ENCODE measurements at places on chromosomes 5 and 9.

DNA sequence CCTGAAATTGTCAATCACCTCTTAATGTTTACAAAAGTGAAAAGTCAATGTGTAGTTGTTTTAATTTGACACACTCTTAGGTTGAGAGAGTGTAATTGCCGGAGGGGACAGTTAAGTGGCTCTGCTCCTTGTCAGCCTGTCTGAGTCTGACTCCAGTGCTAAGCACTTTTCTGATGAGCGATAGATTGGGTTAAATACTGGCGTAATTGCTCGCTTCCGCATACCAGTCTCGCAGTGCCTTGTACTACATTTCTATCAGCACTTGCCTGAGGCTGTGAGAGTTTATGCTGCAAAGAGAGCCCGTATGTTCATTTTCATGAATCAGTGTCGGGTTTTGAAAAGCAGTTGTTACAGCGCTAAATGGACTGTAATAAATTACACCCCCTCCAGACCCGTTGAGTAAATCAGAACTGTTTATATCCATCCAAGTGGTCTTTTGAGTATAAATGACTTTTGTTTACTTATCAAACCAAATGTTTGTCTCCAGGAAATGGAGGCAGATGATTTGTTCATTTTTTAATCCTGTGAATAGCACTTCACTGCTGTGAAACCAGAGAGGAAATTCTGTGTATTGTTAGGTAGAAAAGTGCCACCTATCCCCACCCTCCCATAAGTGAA lies 41.0 kb upstream of the DMRT3 start:
- no peak for DNase-seq

GRCh38 chr5:44387921-44388320 lies 1.3 kb downstream of the FGF10 start:
- DNase-seq = no peak

DNA sequence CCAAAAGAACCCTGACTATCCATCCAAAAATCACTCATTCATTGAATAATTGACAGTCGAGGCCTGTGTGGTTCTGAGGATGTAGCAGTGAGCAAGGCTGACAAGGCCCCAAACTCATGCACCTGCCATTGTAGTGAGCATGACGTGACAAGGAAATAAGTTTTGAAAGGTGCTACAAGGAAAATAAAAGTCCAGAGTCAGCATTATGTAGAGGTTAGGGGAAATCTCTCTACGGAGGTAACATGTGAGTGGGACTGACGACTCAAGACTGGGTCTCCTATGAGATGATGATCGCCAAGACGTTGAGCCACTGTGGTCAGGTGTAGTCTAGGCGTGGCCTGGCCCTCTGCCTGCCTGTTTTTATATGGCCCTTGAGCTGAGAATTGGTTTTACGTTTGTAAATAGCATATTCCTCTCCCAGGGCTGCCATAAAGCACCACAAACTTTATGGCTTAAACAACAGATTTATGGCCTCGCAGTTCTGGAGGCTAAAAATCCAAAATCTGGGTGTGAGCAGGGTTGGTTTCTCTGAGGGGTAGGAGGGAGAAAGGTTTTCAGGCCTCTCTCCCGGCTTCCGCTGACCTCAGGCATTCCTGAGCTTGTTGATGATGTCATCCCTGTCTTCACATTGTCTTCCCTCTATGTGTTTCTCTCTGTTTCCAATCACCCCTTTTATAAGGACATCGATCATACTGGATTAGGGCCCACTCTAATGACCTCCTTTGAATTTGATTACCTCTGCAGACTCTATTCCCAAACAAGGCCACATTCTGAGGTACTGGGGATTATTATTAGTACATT lies 206.4 kb upstream of the EGFLAM start:
- DNase-seq = no peak

- DNase-seq = no peak
Observed at GRCh38 chr9:34862043-34862442, 96.0 kb upstream of the PHF24 start.

DNA sequence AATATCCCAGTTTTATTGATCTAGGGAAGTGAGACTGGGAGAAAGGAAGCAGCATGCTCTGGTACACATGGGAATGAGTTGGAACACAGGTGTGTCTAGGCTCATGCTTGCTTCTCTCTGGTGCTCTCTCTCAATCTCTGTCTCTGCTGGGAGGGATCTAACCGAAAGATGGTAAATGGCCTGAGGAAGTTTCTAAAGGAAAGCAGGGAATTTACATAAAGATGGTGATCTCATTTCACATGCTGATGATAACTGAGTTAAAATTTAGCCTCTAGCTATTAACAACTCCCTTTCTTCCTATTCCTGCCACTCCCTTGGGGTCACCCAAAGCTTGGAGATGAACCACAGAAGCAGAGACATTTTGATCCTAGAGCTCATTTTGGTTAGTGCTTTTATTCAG lies 436.2 kb downstream of the SH3GL2 start:
- no peak for DNase-seq

DNA sequence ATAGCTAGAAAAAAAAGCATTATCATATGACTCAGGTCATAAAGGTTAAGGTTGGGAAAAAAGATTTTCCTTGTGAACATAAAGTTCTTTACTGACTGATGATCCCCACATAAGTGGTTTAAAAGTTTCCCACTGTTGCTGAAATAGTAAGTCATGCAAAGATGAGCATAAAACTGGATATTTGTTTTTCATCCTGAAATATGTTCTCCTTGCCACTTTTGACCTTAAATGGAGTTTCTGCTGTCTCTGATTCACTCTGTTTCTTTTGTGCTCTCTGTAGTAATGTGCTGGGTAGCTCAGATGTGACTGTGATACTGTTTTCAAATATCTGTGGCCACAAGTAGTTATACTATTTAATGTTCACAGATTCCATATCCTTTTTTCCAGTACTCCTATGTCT lies 162.5 kb upstream of the GAS1 start:
- peak; percentile 44 for DNase-seq

DNA sequence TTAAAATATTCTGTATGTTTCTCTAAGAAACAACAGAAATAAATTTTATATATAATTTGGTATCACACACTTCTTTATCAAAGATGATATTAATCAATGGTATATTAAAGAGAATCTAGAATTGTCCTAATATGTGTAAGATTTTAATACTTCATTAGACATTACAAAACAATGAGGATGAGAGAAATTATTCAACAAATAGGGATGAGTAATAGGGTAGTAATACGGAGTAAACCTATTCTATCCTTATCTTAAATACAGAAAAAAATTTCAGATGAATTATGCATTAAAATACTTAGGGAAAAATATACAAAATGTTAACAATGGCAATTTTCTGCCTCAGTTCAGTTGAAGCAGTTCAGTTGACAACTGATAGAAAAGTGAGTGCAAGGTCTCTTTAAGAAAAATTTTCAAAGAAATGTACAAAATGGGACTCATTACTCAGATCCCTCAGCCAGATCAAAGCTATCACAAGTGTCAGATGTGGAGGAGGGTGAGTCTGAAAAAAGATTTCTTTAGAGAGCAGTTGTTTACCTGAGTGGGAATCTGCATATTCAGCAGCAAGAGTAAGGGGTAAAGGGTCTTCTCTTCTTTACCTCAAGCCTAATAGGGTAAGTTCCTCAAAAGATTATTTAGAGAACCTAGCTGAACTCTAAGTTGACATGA lies 56.7 kb upstream of the GCNT4 start:
- no peak for DNase-seq

Data from non-pigmented ciliary epithelial cell (primary cell).